ENCODE measurements at places on chromosomes 7 and 10. TPM values are rescaled to one million over a fixed set of nuclear protein-coding genes. Genes with fewer than 3 reads are reported as not detected.

ABCB4 gene
- not detected for total RNA-seq

LBX1 gene
- total RNA-seq: not detected

TMEM236 gene
- 0.07 TPM for total RNA-seq

PPP1R17 gene
- not detected for total RNA-seq

PAX4 gene
- not detected for total RNA-seq

TMEM139 gene
- total RNA-seq: 8.3 TPM

UBE2H gene
- 149 TPM for total RNA-seq

RBP3 gene
- total RNA-seq: not detected

CHCHD3 gene
- 100 TPM for total RNA-seq

BPGM gene
- total RNA-seq: 17.1 TPM

MKX gene
- 1.3 TPM for total RNA-seq

WDR86 gene
- not detected for total RNA-seq

SPDYE2 gene
- not detected for total RNA-seq

STAMBPL1 gene
- 5.1 TPM for total RNA-seq

OR2A42 gene
- total RNA-seq: not detected

ST8SIA6 gene
- 0.85 TPM for total RNA-seq

TFEC gene
- total RNA-seq: under 0.01 TPM

OGDH gene
- 73.8 TPM for total RNA-seq

Data from nasal cavity respiratory epithelium epithelial cell of viscerocranial mucosa (primary cell).